ENCODE measurements at places on chromosomes 16 and 17. TPM values are rescaled to one million over a fixed set of nuclear protein-coding genes. Genes with fewer than 3 reads are reported as not detected.
A peak's percentile ranks its signal among the peaks of the same experiment; 100 is the strongest.

- no peak for DNase-seq
Observed at GRCh38 chr16:86342161-86342834, 168.0 kb upstream of the FOXF1 start.

DNA sequence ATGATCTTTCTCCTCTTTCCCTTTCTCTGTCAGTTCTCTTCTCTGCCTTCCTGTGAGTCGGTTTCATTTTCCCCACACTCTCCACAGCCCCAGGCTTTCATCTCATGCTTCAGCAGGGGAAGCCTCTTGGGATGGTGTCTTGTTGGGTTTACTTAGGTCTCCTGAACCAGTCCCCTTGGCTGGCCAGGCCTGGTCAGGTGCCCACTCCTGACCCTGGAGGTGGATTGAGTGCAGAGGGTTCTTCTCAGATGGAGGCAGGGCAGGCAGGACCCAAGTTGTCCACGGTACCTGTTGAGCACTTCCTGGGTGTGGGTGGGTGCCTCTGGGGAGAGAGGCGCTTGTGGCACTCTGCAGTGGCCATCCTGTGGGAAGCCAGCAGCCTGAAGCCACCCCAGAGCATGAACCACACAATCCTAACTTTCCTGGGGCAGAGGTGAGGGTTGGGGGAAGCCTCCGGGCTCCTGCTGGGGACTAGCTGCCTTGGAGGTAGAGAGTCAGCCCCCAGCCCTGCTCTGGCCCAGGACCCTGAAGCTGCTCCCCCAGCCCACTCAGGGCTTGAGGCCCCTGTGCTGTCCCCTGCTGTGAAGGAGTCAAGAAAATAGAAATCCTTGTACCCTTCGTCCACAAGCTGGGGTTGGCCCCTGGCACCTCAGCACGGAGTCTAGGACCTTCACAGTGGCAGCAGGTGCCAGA is 2.0 kb upstream of the RAP1GAP2 start:
- no peak for DNase-seq

- peak; percentile 38 for DNase-seq
Observed at GRCh38 chr17:82985973-82986372, 93.4 kb upstream of the METRNL start.

DNA sequence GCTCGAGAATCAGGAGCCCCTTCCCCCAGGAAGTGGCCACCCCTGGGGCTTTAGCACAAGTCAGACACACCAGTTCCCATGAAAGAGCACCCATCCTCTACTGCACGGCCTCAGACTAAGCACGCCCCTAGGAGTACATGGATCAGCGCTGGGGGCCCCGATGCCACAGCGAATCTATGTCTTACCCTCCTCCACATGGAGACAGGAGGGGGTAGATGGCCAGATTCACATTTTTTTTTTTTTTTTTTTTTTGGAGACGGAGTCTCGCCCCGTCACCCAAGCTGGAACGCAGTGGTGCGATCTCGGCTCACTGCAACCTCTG is 3.2 kb upstream of the EXOSC6 start:
- no peak for DNase-seq

DNA sequence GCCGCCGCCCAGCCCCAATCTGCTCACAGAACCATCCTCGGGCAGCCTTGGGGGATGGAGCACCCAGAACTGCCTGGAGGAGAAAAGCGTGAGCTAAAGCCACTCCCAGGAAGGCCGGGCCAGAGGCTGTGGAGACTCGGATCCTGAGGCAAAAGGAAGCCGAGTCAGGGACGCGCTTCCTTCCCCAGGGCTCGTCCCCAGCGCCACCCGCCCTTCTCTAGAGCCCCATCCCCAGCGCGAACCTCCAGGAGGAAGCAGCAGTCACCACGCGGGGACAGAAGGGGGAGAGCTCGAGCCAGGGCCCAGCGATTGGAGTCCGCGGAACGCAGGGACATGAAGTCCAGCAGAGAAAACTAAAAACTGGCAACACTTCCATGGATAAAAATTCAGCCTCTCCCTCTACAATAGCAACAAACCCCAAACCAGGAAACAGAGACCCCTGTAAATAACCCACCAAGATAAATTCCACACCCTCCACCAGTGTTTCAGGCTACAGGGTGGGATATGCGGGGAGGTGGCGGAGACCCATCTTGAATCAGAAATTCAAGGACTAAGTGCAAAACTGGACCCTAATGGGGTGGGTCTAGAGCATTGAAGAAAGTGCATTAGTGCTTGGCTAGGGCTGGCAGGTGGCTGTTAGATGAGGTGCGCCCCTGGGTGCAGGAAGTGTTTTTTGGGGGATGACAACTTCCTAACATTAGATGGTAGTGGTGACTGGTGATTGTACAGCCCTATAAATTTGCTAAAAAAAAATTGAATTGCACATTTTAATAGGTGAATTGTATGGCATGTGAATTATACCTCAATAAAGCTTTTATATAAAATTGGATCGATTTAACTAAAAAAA is 116.1 kb upstream of the METRNL start:
- peak; percentile 81 for DNase-seq

GRCh38 chr16:85821390-85822135 is 22.1 kb downstream of the COX4I1 start:
- DNase-seq = peak; percentile 93

- peak; percentile 88 for DNase-seq
Observed at GRCh38 chr17:82230609-82231311, 1.9 kb downstream of the SLC16A3 start.

- peak; percentile 92 for DNase-seq
Observed at GRCh38 chr17:78923660-78924453, 1.3 kb downstream of the TIMP2 start.

PDIA2 gene
- 47.5 TPM for total RNA-seq

COQ7 gene
- 52.1 TPM for total RNA-seq

SPATA22 gene
- total RNA-seq = 4.1 TPM

GUCY2D gene
- total RNA-seq = not detected
